ENCODE measurements at places on chromosomes 2 and 18. TPM values are rescaled to one million over a fixed set of nuclear protein-coding genes. Genes with fewer than 3 reads are reported as not detected.

EVA1A gene
- total RNA-seq, result 12.3 TPM

BCL2 gene
- total RNA-seq, result 0.58 TPM

IL36B gene
- 0.13 TPM for total RNA-seq

PLB1 gene
- 1.3 TPM for total RNA-seq

KIDINS220 gene
- total RNA-seq, result 16.8 TPM

ANKRD30BL gene
- total RNA-seq, result not detected

ZBTB7C gene
- 0.09 TPM for total RNA-seq

FKBP1B gene
- 9.4 TPM for total RNA-seq

ZSWIM2 gene
- not detected for total RNA-seq

ALK gene
- total RNA-seq, result not detected

APCDD1 gene
- total RNA-seq, result not detected

TMEM37 gene
- total RNA-seq, result 1.9 TPM

SPDYA gene
- 0.24 TPM for total RNA-seq

AGXT gene
- total RNA-seq, result not detected

LOXHD1 gene
- total RNA-seq, result not detected

EVX2 gene
- not detected for total RNA-seq

GATA6 gene
- 2.8 TPM for total RNA-seq

IL1F10 gene
- not detected for total RNA-seq

Data from A549 treated with CpdA at 1 μM for 4 hours (cell line).